ENCODE measurements at places on chromosomes 5 and 9.

GRCh38 chr9:37105234-37105633, 15.1 kb upstream of the ZCCHC7 start:
- no peak for DNase-seq

GRCh38 chr5:9625286-9625685, 4.9 kb downstream of the TAS2R1 start:
- DNase-seq: no peak

GRCh38 chr9:68714416-68715180, 9.6 kb downstream of the PIP5K1B start:
- DNase-seq: no peak

DNA sequence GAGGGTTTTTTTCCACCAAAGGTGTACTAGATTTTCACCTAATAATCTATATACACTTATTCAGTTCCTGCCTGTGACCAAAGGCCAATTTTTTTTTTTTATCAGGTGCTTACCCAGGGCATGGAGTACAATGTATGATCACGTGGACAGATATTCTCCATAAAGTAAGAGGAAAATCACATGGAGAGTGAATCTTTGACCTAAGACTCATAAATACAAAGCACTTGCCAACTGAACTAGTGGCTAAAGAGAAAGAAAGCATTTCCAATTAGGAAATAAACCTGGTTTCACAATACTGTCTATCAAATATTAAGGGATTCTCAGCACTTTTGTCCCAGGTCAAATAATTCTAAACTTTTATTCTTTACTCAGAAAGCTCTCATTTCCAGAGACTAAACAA, 33.0 kb upstream of the CEP120 start:
- no peak for DNase-seq

GRCh38 chr5:95686651-95687050, 3.9 kb upstream of the SPATA9 start:
- no peak for DNase-seq

- no peak for DNase-seq
These were observed 53.8 kb downstream of the MFAP3 start for GRCh38 chr5:154092356-154093141.

- no peak for DNase-seq
These were observed 178.2 kb downstream of the ZDHHC21 start for GRCh38 chr9:14515049-14515448.

DNA sequence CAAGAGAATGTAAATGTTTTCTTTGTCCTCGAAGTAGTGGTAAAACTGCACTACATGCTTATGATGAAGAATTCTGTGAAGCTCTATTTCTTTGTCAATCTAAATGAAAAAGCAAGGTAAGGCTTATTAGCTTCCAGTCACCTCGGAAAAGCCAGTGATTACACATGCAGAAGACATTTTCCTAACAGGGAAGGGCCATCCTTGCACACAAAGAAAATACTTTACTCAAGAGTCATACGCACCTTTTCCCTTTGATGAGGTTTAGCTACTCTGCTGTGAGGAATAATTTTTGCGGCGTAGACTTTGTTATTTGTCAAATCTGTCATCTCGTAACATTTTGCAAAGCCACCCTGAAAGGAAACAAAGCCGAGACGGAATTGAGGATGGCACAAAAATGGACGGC, 1.1 kb downstream of the PLK2 start:
- DNase-seq: no peak

DNA sequence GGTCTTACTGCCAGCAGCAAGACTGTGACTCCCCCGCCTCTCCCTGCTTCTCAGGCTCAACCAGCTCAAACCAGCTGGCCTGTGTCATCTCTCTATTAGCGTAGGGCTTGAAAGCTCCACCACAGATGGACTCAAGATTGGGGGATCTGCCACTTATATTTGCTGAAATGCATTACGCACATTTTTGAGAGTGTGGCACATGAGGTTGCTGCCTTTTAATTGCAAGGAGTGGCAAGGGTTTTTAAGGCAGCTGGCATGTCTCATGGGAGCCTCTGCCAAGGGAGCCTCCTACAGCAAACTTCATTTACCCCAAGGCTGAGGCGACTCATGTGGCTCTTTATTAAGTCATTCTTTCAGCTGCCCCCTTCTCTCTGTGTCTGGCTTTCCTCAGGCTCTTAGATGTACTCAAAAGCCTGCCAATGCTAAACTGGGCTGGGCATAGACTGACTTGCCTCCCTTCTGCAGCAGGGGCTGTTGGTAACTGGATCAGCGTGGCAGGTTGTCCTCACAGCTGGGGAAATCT, 219.3 kb downstream of the SMARCA2 start:
- peak; percentile 34 for DNase-seq

DNA sequence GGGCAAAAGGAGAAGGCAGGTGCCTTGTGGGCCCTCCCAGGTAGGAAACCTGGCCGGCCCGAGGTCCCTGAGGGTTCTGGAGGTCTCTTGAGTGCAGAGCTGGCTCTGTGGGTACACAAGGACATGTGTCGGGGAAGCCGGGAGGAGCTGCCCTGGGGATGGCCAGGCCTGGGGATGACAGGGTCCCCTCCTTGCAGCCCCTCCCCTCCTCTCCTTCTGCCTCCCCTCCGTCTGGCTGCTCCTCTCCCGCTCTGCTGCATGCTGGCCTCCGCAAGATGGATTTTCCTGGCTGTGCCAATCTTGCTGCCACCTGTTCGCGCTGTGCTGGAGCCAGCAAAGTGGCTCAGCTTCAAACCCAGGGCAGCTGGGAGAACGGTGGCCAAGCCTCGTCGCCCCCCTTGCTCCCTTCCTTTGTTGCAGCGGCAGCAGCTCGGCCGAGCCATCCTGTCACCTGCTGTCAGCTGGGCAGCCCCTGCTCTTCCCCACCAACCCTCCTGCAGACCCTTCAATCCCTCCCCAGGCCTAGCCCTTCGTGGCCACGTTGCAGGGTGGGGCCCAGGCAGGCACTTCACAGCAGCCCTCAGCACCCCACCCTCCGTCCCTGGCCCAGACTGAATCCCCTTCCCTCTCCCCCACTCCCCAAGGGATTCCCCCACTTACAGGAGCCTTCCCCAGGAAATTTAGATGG, 17.6 kb upstream of the UNC5A start:
- no peak for DNase-seq

GRCh38 chr9:106621313-106622163, 241.4 kb upstream of the ZNF462 start:
- DNase-seq: no peak

- no peak for DNase-seq
These were observed 226.3 kb downstream of the AOPEP start for GRCh38 chr9:94952565-94953373.

DNA sequence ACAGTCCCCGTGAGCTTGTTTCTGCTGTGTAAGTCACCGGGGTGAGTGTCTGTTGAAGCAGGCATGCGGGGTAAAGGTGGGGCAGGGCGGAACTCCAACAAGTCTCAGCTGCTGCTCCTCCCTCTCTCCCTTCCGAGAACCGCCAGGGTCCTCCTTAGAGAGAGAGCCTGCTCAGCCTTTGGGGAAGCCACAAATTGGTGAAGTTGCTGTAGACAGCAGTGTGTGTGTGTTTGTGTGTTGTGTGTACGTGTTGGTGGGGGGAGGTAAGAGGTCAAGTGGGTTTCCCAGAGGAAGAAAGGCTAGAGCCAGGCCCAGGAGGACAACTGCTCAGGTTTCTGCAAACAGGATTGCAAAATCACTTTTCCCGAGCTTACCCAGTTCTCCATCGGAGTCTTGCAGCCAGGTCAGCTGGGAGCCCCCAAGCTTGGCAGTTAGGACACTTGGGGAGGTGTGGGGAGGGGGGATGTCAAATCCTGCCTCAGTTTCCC, 38.9 kb upstream of the DAB2IP start:
- DNase-seq: no peak

- no peak for DNase-seq
These were observed 529.8 kb downstream of the DMRTA1 start for GRCh38 chr9:22976454-22976853.

DNA sequence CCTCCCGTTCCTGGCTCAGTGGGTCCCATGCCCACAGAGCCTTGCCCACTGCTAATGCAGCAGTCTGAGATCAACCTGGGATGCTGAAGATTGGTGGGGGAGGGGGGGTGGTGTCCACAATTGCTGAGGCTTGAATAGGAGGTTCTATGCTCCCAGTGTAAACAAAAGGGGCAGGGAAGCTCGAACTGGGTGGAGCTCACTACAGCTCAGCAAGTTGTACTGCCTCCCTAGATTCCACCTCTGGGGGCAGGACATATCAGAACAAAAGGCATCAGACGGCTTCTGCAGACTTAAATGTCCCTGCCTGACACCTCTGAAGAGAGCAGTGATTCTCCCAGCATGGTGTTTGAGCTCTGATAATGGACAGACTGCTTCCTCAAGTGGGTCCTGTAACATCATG, 885.6 kb upstream of the COX7C start:
- DNase-seq: no peak

GRCh38 chr9:35232867-35233544, 71.2 kb downstream of the UNC13B start:
- no peak for DNase-seq

DNA sequence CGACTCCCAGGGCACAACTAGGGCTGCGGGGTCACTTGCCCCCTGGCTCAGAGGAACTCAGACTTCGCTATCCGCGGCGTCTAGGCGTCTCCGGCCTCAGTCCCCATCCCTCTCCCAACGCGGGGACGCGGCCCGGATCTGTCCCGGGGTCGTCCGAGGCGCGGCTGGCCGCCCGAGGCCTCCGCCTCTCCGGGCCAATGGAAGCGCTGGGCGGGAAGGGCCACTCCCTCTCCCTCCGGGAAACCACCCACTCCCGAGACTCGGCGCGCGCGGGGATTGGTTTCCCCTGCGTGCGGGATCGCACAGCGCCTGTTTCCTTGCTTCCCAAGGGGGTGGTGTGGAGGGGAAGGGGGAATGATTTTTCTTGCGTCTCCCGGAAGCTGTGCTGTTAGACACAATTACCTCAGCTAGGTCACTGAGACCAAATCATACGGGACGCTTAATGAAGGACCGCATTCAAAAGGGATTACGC, 38.3 kb downstream of the NR2F1 start:
- DNase-seq: peak; percentile 33

GRCh38 chr5:33228149-33228548, 212.6 kb upstream of the TARS1 start:
- DNase-seq: no peak

DNA sequence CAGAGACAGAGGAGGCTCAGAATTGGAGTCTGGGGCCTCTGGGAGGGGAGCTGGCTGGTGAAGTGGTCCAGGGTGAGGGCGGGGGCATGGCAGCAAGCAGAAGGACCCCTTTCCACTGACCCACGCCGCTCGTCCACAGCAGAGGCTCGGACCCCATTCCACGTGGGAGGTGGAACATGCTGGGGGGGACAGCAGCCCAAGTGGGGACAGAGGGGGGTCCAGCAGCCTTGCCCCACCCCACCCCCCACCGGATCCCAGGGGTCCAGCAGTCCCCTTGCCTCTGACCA, 25.4 kb upstream of the NKD2 start:
- no peak for DNase-seq

DNA sequence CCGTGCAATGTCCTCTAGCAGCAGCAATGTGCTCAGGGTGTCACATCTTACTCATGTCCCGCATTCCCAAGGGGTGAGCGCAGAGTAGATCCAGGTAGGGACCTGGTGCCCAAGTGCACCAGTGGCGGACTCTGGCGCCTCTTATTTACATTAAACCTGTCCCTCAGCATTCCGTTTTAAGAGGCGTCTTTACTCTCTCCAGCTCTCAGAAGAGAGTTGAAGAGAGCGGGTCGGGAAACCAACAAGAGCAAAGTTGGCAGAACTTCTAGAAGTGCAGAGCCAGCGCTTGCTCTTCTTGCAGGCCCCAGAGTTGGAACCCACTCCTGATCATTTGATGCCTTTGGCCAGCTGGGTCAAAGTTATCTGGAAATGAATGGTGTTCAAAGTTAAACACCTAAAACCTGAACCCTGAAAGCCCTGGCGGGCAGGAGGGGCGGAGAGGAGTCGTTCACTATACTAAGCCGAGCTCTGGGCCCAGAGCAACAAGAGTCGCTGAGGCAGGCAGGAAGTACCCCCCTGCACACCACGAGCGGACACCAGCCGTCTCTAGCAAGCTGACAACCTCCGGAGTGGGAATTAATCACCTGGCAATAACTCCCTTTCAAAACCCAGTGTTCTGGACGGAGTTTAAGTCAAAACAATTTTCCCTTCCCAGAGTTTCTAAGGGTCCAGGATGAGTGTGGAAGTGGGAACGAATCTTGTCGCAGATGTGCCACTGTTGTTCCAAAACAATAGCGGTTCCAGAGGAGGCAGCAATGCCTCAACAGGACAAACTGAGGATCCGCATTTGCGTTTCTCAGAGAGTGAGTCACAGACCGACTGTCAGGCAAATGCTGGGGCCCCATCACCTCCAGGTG, 122.8 kb downstream of the TMEM161B start:
- peak; percentile 13 for DNase-seq

DNA sequence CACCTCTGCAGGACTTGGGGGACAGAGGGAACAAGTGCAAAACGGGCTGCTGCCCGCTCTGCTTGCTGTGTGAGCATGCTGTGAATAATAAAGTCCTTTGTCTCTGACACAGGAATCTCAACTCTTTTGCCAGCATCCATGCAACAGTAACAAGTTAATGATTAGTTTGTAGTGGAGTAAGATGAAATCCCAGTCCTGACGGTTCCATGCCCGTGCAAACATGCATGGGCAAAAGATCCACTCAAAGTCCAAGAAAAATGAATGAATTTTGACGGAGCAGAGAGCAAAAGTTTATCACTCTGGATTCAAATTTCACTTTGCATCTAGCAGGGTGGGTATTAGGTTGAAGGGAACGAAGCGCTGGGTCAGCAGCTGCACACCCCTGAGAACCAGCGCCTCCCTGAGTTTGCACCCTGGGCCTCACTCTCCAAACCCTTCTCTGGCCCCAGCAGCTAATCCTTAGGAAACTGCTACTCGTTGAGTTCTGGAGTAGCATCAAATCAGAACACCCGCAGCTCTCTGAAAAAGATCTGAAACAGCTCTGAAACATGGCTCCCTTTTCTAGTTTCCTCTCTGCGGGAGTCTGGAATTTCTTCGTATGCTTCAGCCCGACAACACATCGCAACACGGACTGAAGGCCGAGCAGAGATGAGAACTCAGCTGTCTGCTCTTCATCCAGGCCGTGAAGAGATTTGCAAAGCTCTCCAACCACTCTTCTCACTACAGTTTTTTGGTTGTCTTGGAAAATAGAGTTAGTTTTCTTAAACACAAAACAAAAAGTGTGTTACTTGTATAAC, 45.6 kb upstream of the RUFY1 start:
- DNase-seq: no peak

- DNase-seq: no peak
These were observed 85.6 kb downstream of the GADD45G start for GRCh38 chr9:89690334-89690912.

DNA sequence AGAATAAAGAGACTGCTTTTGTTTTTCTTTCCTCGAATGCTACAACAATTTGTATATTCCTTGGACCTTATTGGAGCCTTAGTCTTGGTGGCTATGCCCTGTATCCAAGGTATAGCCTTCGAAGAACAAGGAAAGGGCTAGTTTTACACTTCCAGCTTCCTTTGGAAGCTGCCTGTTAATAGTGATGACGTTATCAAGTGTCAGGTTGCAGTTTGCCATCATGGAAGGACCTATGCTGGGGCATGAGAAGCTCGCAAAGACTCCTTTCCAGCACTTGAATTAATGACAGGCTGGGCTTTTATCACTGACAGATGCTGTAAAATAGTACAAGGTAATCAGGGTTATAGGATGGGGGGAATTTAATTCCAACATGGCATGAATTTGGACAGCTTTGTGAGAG, 157.9 kb downstream of the KDM4C start:
- DNase-seq: peak; percentile 36

- DNase-seq: no peak
These were observed 67.9 kb downstream of the OSMR start for GRCh38 chr5:38913714-38914113.

All from NCI-H510A (cell line).